ENCODE measurements at places on chromosomes 1 and 21. TPM values are rescaled to one million over a fixed set of nuclear protein-coding genes. Genes with fewer than 3 reads are reported as not detected.

Gene PCP4L1
- total RNA-seq: 0.68 TPM

GRCh38 chr1:171817511-171818265, 23.6 kb upstream of the DNM3 start:
- DNase-seq: no peak

Gene GFI1
- total RNA-seq: 0.71 TPM

Gene ERICH3
- not detected for total RNA-seq

Gene SIKE1
- 26.0 TPM for total RNA-seq

- no peak for DNase-seq
Measured at GRCh38 chr1:241677201-241677600, 25.1 kb downstream of the WDR64 start.

DNA sequence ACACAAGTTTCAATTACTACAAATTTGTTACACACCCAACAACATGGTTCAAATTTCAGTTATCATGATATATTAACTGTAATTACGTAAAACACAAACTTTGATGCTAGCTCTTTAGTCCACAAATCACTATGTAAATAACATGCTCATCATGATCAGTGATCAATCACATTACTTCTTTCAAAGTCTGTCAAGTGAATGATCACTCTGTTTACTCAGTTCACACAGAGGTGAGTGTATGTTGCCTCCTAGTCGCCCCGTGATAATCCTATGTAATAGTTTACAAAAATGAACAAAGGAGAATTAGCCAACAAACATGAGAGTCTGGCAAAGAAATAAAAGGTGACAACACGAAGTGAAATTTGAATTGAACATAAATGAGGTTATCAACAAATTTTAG, 14.3 kb downstream of the EDEM3 start:
- DNase-seq: no peak

Gene CHI3L1
- total RNA-seq: 0.68 TPM

Gene TUFT1
- total RNA-seq: 4.9 TPM

GRCh38 chr1:28516518-28516956, 10.7 kb downstream of the RCC1 start:
- no peak for DNase-seq

Gene KIAA0040
- 93.1 TPM for total RNA-seq

DNA sequence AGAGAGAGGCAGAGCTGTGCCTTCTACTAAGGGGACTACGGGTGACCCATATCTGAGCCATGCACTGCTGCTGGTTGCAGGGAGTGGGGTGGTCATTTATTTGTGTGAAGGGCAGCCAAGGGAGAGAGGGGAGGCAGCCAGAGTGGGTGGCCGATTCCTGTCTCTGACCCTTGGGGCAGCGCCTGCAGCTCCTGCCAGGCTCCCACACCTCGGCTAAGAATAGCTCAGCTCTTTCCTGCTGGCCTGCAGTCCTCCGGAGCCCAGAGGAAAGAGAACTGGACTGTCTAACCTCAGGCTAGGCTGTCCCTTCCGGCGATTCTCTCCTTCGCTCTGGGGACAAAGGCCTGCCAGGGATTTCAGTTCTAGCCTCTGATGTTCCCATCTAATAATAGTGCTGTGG, 11.6 kb upstream of the CD34 start:
- DNase-seq: no peak

Gene ADAMTS4
- total RNA-seq: 171 TPM

GRCh38 chr1:229579059-229579673, 20.7 kb upstream of the ABCB10 start:
- no peak for DNase-seq

GRCh38 chr1:25875154-25875855, at the start of gene PAQR7:
PAQR7 (minus strand) TSS chr1:25875708; CDS start chr1:25863839, 11,869 bp downstream.
- DNase-seq: no peak

Gene NPR1
- total RNA-seq: 293 TPM

GRCh38 chr1:198530953-198531352, 9.5 kb downstream of the ATP6V1G3 start:
- DNase-seq: no peak

Gene CELF3
- not detected for total RNA-seq

GRCh38 chr1:21689661-21690372, 20.7 kb upstream of the RAP1GAP start:
- DNase-seq: no peak

DNA sequence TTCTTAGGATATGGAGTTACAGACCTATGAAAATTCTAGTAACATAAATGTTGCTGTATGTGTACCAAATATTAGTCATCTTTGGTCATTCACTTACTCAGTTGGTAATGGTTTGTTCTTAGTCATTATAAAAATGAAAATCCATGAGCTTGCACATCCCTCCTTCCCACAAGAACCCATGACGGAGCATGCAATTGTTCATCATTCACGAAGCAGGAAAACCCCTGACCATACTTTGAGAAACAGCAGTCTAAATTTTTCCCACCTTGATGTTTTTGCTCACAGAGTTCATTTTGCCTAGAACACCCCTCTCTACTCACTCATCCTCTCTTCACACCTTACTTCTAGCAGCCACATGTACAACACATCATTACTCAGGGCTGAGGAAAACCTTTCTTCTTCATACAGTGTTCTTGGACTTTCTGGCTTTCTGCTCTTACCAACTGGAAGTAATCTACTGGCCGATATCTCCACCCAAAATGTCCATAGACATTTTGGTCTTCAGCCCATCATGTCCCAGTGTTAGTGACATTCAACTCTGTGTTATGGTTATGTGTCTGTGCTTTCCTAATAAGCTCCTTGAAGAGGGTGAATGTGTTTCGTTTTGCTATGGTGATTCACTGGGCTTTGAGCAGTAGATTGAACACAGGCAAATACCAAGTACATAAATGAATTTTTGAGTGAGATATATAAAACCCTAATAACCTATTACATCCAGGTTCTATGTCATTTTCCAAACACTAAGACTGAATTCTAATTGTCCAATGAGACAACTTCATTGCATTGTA, 189.9 kb downstream of the ZC3H11B start:
- DNase-seq: no peak

DNA sequence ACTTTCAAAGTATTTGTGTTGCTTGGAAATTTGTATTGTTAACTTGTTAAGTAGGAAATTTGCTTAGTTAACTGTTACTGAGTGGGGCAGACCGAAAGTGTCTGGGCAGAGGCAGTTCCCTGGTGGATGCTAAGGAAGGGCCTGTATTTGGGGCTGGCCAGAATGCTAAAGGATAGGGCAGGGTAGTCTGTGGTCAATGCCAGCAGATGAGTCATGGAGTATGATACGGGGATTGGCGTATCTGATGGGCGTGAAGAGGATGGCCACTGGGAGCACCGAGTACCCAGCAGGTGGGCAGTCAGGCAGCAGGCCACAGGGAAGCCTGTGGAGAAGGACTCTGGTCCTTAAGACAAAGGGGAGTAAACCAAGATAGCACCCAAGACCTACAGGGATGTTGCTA, 46.6 kb upstream of the SCAF4 start:
- no peak for DNase-seq

DNA sequence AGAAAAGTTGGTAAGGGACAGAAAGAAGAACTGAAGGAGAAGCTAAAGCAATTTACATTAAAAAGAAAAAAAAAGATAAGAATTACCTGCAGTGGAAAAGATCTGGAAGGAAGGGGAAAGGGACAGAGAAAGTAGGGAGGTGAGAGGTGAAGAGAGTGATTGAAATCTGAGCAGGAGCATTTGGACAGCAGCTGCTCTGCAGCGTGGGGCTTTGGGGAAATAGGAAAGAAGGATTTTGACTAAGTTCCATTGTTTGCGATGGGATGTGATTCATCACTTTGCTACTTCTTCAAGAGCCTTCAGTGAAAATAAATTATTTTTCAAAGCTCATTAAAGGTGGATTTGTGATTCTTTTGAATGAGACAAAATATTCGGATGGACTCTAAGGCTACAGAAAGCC, 26.1 kb upstream of the NMNAT2 start:
- no peak for DNase-seq

DNA sequence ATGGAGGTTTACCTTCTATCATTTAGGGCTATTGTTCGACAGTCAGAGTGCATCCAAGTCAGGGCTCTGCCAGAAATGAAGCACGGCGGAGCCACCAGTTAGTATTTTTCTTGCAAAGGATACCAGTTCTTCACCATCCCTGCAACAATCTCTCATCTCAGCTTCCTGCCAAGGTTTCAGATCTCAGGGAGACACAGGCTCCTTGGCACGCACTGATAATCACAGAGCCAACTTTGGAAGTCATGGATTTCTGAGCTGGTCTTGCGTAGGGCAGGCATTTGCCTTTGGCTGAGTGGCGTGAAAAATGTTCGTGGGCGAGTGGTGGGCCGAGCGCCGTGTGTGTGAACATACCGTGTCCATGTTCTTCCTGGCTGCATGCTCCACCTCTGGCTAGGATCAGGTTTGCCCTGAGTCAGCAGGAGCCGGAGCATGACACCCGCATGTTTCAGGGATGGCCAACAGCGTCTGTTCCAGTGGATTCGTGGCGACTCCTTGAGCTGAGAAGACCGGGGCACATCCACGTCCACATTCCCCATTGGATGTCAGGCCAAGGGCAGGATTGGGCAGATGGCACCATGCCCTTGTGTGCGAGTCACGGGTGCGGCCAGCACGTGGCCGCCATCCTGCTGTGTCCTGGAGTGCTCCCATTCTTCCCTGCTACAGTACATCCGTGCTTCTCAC, 118.5 kb upstream of the C1orf174 start:
- DNase-seq: no peak

- no peak for DNase-seq
Measured at GRCh38 chr1:83593073-83593472, 405.9 kb downstream of the TTLL7 start.

Gene HES3
- total RNA-seq: not detected

Gene CFHR3
- total RNA-seq: not detected

Gene OR2L2
- total RNA-seq: not detected

Gene SCAMP3
- 50.2 TPM for total RNA-seq

- DNase-seq: no peak
Measured at GRCh38 chr1:44460107-44460882, 55.2 kb downstream of the RNF220 start.

Gene TSPAN1
- 7.0 TPM for total RNA-seq

GRCh38 chr1:157418231-157418630, 134.1 kb downstream of the FCRL5 start:
- no peak for DNase-seq

Gene ST6GALNAC3
- total RNA-seq: 9.5 TPM

Gene SPRR2F
- not detected for total RNA-seq

DNA sequence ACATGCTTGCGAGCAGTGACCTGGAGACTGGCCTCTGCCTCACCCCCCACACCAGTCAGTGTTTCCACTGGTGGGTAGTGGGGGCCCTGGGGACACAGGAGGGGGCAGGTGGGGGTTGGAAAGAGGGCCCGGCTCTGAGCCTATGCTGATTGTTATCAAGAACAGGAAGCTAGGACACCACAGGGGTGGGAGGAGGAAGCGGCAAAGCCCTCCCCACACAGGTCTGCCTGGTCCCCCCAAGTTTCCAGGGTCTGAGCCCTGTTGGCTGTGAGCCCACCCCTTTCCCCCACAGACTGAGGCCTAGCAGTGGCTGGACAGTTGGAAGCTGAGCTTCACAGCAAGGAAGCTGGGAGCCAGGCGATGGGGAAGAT, 1.6 kb upstream of the PTPN7 start:
- no peak for DNase-seq
